Mammary microvascular endothelial cell (primary cell): ENCODE measurements at places on chromosomes 13 and 19. TPM values are rescaled to one million over a fixed set of nuclear protein-coding genes. Genes with fewer than 3 reads are reported as not detected.

CYP2F1 gene
- total RNA-seq, result not detected in 2 replicates

ZNF208 gene
- total RNA-seq, result 0.07 and 0.25 TPM in 2 replicates

CPB2 gene
- total RNA-seq, result not detected in 2 replicates

KLK15 gene
- total RNA-seq, result not detected in 2 replicates

ZNF709 gene
- total RNA-seq, result 0.13 and 1.4 TPM in 2 replicates

ZNF763 gene
- total RNA-seq, result 0.27 and 0.30 TPM in 2 replicates

MYBPC2 gene
- not detected in 2 replicates for total RNA-seq

FGF14 gene
- under 0.01 and 0.13 TPM in 2 replicates for total RNA-seq

ARHGEF7 gene
- 63.1 and 68.4 TPM in 2 replicates for total RNA-seq

C5AR1 gene
- total RNA-seq, result not detected in 2 replicates

PARP4 gene
- total RNA-seq, result 77.7 and 86.8 TPM in 2 replicates
